ENCODE measurements at places on chromosomes 1 and 21.

GRCh38 chr1:115117298-115117697, 28.0 kb upstream of the TSPAN2 start:
- no peak for DNase-seq

- DNase-seq: peak; percentile 52
These were observed 163.8 kb downstream of the COL24A1 start for GRCh38 chr1:85992791-85993190.

DNA sequence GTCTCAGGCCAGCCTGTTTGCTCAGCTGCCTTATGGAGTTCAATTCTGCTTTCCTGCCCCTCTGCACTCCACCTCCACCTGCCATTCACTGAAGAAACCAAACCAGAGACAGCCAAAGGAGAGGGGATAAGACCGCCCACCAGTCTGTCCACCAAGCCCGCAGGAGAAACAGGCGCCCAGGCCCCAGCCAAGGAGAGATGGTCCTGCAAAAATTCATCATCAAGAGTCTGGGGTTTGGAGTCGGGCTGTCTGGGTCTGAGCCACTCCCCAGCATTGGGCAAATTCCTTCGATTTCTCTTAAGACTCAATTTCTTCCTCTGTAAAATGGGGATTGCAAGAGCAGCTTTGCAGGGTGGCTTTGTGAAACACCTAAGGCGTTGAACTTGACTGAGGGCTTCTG, 121.4 kb upstream of the RUNX3 start:
- DNase-seq: no peak

- no peak for DNase-seq
These were observed 74.6 kb upstream of the CSF3R start for GRCh38 chr1:36557041-36558000.

GRCh38 chr1:106912131-106912530, 144.3 kb upstream of the PRMT6 start:
- DNase-seq: no peak

- DNase-seq: no peak
These were observed 326.1 kb downstream of the ASTN1 start for GRCh38 chr1:176838276-176838995.

DNA sequence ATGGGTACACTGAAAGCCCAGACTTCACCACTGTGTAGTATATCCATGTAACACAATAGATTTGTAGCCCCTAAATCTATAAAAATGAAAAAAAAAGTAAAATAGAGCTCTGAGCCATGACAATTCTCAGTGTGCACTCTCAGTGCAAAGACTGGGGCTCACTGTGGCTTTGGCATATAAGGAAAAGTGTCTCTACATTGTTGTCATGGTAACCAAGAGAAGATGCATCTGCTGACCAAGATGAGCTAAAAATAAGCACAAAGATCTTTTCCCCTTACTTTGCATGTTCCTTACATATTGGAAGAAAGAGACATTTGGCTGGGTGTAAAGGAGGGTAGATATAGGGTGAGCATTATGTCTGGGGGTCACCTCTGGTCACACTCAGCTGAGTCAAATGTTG, 12.0 kb downstream of the PGLYRP4 start:
- DNase-seq: no peak

- DNase-seq: no peak
These were observed 9.1 kb upstream of the GPR61 start for GRCh38 chr1:109530457-109531087.

- no peak for DNase-seq
These were observed 50.6 kb downstream of the KIF26B start for GRCh38 chr1:245205396-245205795.

DNA sequence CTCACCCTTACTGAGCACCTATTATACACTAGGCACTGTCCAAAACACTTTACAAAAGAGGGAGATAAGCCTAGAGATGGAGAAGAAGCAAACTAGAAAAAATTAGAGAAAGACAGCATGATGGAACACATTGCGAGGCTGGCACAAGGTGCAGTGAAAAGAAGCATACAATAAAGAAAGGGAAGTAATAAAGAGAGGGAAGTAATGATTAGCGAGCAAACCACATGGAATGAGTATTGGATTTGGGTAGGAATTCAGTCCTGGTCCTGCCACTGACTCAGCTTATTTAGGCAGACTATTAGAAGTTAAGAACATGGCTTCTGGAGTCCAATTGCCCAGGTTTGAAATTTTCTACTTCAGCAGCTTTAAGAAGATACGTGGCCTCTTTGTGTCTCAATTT, 32.6 kb upstream of the FNBP1L start:
- DNase-seq: no peak

DNA sequence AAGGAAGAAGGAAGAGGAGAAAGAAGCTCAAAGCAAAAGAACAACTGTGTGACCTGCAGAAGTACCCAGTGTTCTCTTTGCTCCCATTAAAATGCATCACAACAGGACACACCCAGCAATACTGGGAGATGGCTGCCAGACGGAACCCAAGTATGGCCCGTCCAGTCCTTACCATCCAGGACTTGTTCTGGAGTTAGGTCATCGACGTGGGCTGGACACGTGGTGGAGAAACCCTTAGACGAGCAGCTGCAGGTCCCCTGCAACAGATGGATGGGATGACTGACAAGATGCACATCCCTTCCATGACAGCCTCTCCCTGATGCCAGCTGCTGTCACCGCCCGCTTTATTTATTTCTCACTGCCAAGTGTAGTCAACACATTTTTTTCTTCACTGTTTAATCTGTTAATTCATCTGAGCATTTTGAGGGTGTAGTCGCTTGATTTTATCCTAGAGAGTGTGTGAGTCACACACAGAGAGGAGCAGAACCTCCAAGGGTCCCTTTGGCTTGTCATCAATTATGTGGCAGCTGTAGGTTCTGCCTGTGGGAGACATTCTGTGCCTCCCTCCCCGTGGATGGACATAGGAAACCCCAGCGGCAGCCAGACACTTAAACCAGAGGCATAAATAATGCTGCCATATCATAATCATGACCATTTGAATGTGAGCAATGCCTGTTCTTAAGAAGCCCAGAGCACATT, 80.9 kb downstream of the ABCA4 start:
- DNase-seq: no peak

GRCh38 chr1:5887971-5888361, 104.3 kb downstream of the NPHP4 start:
- no peak for DNase-seq

- no peak for DNase-seq
These were observed 285.2 kb downstream of the PTPRC start for GRCh38 chr1:198923993-198924392.

DNA sequence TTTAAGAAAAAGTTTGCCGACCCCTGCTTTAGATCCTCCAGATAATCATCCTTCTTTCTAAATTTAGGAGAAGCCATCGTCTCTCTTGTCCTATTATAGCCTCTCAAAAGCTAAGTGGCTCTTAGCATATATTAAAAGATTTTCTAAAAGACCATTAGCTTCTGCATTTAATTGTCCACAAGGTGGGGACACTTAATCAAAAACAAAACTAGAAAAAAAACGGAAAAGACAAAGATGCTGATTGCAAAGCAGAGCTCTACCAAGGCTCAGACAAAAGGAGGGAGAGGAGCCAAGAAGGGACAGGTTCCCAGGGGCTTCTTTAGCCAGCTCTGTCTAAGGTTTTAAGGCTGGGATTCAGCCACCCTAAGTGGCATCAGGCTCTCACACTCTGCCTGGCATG, 128.3 kb upstream of the HMGB4 start:
- no peak for DNase-seq

DNA sequence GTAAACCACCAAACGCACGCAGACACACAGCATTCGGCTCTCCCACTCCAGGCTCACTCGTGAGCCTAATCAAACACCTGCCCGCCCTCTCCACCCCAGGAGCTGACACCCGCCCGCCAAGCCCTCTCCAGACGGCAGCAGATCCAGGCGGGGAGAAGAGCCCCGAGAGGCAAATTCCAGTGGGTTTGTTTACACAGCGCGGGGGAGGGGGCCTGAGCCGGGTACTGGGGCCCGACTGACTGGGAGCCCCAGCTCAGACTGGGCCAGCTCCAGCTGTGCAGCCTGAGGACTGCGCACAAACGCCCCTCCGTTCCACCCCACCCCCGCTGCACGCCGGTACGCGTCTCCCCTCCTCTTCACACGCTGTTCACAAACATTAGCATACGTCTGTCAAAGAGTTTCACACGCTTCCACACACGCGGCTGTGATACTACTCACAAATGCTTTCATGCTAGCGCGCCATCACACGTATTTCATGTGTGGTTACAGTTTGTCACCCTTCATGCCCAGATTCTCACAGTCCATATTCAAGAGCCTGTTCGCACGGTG, 1.0 kb upstream of the EFNA1 start:
- no peak for DNase-seq

Data from bone marrow (tissue), 2 donors.